ENCODE measurements at places on chromosomes 4 and X.

DNA sequence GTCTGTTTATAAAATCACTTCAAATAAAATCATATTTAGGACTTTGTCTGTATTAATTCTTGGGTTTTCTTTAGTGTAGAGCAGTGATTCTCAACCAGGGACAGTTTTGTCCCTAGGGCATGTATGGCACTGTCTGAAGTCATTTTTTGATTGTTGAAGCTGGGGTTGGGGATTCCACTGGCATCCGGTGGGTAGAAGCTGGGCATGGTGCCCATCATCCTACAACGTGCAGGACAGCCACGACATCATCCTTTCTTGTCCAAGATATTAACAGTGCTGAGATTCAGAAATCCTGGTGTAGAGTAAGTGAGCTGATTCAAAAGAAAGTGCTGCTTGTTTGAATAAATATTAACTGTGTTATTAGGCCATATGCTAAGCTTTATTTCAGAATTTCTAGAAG, 28.6 kb downstream of the DCLK2 start:
- no peak for DNase-seq

DNA sequence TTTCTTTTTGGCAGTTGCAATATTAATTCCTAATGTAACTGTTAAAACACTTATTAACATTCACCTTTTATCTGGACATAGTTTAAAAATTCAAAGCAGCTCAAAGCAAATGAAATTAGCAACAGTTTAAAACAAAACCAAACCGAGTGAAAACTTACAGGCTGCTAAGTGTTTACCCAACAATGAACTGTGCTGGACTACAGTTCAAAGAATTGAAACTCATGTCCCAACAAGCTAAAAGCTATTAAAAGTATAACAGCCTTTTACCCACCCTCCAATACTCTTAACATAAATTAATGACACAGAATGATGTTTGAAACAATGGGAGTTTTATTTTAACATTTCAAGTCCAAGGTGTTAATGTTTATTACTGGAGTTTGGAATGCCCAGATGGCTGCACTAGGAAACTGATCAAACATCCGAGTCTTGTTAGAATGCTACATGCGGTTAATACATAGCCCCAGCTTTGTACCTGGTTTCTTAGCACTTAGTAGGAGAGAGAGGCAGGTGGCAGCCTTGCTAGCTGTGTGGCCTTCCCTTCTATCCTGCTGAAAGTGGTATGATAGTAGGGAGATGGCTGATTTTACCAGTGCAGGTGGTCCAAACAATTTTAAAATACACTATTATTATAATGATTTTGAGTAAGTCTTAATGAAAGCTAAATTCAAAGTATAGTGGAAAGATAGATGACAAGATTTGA, 21.1 kb upstream of the FRYL start:
- DNase-seq = no peak

DNA sequence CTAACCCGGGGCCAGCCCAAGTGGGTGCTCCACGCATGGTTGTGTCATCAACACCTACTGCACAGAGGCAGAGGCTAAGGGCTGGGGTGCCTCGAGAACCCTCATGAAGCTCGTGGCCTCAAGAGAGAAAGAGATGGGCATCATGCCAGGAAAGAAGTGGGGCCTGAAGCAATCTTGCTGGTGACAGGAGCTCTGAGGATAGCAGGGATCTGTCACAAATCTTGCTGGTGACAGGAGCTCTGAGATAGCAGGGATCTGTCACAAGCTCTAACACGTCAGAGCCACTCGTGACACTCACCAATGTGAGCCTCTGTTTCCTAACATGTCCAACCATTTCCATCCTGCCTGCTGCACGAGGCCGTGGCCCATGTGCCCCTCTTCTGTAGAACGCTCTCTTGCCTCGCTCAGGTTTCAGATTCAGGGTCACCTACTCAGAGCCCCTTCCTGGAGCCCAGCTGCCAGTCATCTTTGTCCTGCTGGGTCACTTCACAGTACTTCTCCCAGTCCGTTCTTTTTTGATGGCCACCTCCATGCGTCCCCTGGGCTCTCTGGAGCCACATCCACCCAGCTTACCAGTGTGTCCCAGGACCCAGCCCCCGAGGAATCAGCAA, 21.1 kb downstream of the PNMA6E start:
- no peak for DNase-seq

DNA sequence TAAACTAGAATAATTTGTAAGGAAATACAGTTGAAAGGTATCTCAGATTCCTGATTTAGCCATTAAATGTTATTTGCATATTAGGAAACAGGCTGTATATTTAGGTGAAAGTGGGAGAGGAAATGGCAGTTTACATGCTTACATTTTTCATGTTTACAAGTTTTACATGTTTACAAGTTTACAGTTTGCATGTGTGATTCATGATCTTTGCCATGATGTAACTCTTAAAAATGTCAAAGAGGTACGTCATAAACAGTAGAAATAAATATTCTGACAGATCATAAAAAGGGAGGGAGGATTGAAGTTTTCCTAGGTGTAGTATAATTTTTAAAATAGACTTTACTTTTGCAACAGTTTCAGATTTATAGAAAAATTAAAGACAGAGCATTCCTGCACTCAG, 45.7 kb downstream of the KDM6A start:
- no peak for DNase-seq

- DNase-seq = no peak
Measured at GRCh38 chrX:41389311-41389888, 55.4 kb downstream of the DDX3X start.

DNA sequence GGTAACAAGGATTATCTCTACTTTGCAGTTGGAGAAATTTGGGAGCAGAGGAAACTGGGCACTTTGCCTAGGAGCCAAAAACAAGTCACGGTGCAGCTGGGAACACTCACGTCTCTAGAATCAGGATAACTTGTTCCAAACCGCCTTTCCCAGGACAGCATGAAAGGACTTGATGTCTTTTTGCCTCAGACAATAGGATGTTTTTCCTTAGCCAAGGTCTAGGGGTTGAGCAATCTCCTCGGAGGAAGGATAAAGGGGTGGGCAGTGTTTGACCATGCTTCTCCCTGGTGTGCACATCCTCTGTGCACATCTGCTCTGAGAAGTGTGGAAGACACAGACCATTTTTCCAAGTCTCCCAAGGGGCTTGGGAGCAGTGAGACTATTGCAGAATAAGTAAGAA, 1.7 kb upstream of the SPARCL1 start:
- DNase-seq = no peak

DNA sequence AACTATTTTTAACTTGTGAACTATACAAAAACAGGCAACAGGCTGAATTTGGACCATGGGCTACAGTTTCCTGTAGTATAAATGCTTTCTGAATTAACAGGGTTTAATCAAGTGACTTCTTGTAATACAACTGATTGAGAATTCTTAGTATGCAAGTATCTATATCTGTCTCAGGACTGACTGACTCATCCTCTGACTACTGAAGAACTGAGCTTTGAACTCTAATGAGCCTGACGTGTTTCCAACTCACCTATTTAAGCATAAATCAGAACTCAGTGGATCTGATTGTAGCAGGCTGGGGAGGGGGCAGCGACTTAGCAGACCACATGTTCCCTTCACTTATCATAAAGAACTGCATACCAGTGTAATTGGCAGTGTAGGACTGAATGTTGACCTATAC, 7.8 kb downstream of the SPATA4 start:
- no peak for DNase-seq

DNA sequence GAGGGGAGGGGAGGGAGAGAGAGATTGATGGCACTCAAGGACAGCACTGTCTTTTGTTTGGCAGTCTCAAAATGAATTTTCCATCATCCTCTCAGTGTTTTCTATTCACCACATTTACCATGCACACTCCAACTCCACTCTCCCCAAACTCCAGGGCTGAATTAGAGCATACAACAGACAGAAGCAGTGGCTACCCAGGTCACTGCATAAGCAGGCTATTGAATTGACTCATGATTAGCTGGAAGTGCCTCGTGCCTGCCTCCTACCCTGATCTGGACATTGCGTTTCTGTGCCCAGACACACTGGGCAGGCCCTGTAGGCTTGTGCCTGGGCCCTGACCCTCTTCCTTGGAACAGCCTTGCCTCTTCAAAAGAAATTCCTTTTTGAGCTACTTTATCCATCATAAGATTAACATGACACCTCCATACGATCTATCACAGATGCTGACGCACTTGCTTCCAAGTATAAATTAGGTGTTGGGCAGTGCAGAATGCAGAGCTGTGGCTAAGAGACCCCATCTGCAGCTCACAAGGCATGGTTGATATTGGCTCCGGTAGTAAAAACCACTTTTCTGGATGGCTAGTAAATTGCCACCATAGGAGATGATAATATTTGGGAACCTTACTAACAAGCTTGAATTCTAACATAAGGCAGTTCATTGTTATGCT, 752.9 kb downstream of the RPA4 start:
- peak; percentile 3 for DNase-seq

- no peak for DNase-seq
Measured at GRCh38 chr4:48290146-48290772, 20.6 kb upstream of the TEC start.

GRCh38 chr4:1676605-1677525, 7.2 kb downstream of the FAM53A start:
- no peak for DNase-seq

DNA sequence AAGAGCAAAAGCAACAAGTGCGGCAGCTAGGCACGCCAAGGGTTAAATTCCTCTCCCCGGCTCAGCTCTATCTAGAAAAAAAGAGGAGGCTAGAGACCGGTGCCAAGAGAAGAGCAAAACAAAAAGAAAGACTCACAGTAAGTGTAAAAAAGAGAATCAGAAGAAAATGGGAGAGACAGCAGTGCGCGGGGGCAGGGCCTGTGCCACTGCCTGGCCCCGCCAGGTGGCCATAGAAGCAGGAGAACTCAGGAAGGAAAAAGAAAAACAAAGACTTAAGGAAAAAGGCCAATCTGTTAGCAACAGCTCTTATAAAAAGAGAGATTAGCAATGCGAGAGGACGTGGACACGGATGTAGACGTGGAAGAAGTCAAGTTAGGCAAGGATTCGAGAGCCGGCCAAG, 3.2 kb downstream of the ACOX3 start:
- no peak for DNase-seq

- no peak for DNase-seq
Measured at GRCh38 chrX:42825201-42825600, 47.2 kb upstream of the PPP1R2C start.

- no peak for DNase-seq
Measured at GRCh38 chr4:87179751-87180150, 40.7 kb downstream of the KLHL8 start.

- DNase-seq = no peak
Measured at GRCh38 chr4:8898419-8898818, 26.8 kb upstream of the HMX1 start.

DNA sequence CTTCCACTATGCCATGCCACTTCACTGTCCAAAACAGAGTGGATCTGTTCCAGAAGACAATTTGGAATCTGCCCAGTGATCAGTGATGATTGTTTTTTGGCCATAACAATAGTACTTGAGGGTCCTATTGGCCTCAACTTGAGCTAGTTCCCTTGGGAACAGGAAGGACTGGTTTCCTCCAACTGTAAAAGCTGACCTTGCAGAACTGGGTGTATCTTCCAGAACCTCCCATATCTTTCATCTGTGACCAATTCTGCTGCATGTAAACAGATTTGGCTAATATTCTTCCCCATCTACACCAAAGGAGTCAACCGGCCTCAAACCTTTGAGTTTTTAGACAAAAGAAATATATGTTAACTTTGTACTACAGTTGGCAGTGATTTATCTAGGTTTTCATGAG, 165.1 kb upstream of the TRPC5 start:
- no peak for DNase-seq

DNA sequence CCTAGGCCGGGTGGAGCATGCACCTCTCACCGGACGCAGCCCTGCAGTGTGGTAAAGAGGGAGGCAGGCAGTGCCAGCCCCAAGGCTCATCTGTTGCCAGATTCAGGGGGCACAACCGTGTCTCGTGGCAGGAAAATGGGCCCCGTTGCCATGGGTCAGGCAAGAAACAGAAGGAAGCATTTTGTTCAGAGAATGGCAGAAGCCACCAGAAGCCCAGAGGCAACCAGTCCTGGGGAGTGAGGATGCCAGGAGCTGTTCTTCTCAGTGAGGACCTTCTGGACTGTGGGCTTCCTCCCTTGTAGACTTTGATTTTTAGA, 12.5 kb upstream of the UVSSA start:
- no peak for DNase-seq

DNA sequence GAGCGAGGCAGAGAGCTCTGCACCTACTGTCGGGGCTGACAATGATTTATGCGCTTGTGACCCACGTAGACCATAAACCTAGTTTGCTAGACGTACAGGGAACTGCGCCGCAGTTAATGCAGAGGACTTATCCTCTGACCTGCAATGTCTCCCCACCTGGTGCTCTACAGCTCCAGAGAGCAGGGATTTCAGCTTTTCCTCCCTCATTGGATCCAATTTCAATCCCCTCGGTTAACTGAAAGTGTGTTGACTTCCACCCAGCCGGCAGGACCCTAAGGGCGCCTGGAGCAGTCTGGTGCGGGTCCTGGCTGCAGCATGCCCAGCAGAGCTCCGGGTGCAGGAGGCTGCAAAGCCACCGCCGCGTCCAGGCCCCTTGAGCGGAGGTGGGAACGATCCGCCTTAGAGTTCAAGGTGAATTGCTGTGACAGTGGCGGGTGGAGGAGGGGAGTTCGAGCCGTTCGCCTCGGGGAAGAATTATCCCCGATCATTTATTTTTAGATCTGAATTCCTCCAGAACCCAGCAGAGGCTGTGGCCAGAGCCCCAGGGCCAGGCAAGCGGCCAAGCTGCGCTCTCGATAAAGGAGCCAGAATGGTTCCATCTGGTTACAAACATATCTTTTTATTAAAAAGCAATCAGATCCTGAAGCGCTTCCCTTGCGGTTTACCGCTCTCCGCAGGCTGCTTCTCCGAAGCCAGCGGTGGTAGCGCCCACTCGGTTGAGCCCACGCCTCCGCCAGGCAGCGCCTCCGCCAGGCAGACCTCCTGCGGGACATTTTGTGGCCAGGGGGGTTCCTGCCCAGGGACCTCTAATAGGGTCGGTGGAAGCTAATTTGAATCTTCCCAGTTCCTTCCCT, 66.0 kb downstream of the FBXO8 start:
- DNase-seq = no peak

- DNase-seq = no peak
Measured at GRCh38 chr4:90570615-90571014, 443.4 kb downstream of the CCSER1 start.

DNA sequence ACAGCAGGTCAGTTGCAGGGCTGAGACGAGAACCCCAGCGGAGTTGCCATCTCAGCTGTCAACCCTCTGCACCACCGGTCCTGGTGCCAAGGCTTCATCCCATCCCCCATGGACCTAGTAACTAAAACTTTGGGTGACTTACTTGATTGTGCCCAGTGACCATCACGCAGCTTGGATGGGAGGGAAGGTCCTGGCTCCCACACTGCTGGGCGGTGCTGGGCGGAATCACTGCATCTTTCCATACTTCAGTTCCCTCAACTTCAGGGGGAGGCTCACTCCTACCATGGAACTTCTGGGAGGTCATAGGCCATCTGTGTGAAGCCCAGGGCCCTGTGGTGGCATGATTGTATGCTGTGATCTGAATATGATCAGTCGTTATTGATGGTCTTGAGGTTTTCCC, 26.2 kb upstream of the JAKMIP1 start:
- no peak for DNase-seq
